ENCODE measurements at places on chromosomes 7 and 10.

DNA sequence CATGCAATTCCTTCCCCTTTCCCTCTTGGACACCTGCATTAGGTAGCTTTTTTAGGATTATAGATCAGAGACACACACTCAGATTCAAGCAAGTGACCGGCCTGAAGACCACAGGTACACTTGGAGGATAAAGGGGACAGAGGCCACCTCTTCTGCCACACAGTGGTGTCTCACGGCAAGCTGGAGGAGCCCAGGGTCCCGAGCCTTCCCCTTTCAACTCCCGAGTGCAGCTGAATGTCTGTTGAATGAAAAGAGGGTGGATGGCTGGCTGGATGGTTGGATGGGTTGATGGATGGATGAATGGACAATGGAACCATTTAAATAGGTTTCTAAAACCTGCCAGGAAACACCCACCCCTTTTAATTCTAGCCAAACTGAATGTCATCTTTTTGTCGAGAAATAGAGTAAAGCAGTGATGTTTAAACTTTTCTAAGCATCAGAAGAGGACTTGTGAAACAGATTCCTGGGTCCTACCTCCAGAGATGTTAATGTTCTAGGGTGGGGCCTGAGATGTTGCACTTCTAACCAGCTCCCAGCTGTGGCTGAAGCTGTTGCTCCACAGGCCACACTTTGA is 49.2 kb upstream of the ZMIZ1 start:
- DNase-seq: no peak

GRCh38 chr7:133501771-133502170 is 248.9 kb downstream of the EXOC4 start:
- no peak for DNase-seq

- no peak for DNase-seq
These were observed 25.5 kb upstream of the HABP2 start for GRCh38 chr10:113527211-113527906.

DNA sequence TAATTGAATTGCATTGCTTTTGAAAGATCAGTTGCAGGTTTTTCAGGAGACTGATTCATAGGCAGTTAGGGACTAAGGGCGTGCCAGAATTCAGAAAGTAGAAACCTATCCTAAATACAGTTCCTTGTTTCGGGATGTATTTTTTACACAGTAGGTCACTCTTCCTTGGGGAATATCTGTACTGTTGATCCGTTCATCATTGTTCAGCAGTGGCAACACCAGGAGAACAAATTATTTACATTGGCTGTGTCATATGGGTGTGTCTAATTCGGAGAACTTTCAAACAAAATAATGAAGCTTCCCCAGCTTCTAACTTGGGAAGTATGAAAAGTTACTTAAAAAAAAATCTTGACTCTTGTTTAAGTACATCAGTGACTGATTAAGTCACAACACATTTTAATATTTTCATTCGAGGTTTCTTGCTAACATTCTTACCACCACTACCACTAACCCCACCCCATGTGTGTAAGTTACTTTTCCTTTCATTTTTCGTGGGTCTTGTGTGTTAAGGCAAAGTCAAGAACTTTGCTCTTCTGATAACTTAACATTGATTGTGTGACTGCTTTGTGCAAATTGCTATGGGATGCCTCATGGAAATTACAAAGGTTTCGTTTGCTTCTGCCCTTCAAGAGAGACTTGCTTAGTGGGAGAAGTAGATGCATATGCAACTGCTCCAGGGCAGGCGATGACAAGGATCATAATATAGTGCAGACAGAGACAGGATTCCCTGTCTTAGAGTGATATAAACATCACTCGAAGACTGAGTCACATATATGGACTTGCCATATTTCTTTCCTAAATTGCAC is 43.8 kb upstream of the RPA3 start:
- no peak for DNase-seq

GRCh38 chr10:31928549-31929260 is at the start of gene ARHGAP12:
Gene ARHGAP12 (minus strand): TSS chr10:31928831. CDS start chr10:31908855, 19,976 bp downstream.
- peak; percentile 33 for DNase-seq

GRCh38 chr10:128710098-128710797 is 584.0 kb upstream of the MKI67 start:
- DNase-seq: peak; percentile 2

Data from NCI-H526 (cell line).